ELR (cell line): ENCODE measurements at places on chromosomes 2 and 18.
A peak's percentile ranks its signal among the peaks of the same experiment; 100 is the strongest.

- peak; percentile 81 for DNase-seq
Measured at GRCh38 chr2:71385012-71385411, 53.4 kb downstream of the ZNF638 start.

DNA sequence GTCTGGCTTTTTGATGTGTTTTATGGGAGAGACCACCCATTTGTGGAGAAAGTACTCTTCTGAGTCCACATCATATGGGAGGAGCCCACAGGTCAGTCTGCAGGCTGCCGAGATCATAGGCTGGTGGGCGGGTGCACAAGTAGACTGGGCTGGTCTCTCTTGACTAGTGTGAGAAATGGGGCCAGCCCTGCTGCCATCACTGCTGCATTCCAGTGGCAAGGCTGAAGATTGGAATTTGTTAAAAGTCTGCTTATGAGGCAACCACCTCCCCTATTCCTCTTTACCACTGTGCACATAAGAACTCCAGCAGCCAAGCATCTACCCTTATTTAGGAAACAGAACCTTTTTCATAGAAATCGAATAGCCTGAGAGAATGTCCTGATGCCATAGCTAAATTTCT, 200.7 kb downstream of the DIS3L2 start:
- DNase-seq: no peak

DNA sequence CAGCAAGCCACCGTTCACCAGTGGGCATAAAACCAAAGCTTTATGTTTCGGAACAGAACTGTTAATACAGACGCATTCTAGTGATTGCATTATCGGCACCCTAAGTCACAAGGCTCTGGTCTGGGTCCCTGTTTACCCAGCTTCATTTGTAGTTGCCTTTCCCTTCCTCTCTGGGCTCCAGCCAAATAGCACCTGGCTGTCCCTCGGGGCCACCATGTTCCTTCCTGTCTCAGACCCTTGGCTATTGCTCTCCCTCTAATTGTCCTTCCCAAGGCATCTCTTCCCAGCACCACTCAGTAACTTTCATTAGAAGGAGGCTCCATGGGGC, 75.3 kb downstream of the SDC1 start:
- no peak for DNase-seq

DNA sequence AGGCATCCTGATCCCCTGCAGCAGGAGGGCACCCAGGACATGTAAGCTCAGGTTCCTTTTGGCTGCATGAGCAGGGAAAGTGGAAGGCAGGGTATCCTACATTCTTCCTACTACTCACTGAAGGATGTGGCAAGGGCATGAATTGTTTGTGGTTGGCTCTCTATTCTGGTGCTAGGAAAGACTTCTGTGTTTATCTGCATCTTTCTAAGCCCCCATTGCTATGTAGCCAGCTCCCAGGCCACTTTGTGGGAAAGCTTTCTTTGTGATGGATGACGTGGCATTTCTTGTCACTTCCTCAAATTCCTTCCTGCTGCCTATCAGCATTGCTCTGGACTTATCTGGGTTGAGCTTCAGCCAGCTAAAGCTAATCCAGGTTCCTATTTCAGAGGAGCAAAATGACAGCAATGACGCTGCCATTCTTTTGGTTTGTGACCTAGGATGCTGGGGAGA, 46.2 kb downstream of the MEIS1 start:
- peak; percentile 82 for DNase-seq

DNA sequence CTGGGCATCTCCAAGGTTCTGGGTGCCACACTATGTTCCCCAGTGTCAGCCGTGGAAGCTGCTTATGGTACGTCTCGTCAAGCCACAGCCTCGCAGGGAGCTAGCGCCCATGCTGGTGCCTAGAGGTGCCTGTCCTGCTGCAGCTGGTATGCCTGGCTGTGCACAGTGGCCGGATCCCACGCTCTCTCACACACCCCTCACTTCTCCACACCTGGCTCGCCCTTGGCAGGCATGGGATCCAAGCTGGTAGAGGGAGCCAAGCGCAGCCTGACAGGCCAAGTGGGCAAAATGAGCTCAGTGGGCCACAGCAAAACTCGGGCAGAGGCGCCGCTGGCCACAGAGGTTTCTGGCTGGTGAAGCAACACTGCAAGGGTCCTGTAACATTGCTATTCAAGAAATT, 156.1 kb upstream of the RBMS1 start:
- no peak for DNase-seq

DNA sequence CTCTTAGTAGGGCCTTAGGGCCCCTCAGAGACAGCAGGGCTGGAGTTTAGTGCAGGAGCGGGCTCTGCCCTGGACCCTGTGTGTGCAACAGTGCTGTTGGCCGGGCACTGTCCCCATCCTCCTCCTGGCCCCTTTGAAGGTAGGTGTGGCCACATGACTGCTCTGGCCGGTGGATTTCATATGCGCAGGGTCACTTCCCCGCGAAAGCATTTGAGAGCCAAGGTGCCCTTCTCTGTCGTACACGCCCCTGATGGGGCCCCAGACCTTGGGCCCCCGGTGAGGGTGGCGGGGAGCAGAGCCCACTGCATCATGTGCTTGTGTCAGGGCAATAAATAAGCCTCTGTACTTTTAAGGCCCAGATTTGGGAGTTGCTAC, 15.5 kb downstream of the TMEM177 start:
- no peak for DNase-seq
